Naive thymus-derived CD8-positive, alpha-beta T cell (primary cell): ENCODE measurements at places on chromosomes 7 and 10. TPM values are rescaled to one million over a fixed set of nuclear protein-coding genes. Genes with fewer than 3 reads are reported as not detected.

DNA sequence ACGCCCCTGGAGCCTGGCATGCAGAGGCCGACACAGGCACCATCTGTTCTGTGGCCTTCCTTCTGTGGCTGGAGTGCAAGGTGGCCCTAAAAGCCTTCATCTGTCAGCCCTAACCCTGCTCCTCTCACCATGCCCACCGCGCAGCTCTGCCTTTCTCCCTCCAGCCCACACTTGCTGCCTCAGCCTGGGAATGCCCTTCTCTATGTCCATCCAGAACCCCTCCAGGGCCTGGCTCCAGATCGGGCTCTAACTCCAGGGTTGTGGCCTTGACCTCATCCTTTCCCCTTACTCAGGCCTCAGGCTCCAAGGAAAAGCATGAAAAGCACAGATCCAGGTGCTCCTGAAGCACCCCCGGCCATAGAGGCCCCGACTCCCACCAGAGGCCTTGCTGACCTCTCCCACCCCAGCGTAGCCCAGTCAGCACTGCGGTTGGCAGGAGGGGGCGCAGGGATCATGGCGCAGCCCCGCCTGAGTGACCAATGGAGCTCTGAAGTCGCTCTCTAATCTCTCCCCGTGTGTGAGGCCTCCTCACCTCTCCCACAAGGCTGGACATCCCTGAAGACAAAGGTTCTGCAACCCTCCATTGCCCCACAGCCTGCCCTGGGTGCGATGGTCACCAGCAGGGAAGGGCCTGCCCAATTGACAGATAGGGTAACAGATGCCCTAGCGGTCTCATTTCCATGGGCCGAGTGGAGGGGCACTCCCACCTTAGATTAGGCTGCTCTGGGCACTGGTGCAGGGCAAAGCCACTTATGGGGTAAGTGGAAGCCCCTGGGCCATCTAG is 9.2 kb downstream of the ZCCHC24 start:
- H3K4me3 ChIP-seq = no peak overlapping the region
- no peaks in the 10 kb centered on the region for H3K36me3 ChIP-seq
- no peaks in the 10 kb centered on the region for H3K4me1 ChIP-seq
- peak overlapping the region; percentile 34 for H3K27ac ChIP-seq

DNA sequence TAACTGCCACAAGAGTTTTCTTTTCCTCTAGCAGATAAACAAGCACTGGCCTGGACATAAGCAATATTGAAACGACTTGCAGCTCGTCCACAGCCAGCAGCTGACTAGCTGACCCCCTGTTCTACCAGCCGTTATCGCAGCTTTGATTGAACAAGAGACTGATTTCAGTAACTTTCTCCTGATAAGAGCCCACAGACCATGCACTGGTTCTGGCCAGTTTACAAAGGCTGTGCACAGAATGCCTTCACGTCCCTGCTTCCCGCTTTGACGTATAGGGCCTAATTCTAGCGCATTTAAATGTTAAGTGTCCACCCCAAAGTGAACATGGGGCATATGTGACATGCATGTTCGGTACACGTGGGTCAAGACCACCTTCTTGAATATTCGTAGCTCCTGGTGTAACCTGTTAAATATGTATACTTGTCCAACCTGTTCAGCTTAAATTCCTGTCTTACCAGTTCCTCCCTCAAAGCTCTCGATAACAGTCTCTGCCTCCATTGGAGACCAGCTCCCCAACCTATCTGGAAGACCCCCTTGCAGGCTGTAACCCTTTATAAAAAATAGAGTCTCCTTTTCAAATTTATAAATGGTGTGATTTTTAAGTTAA is 69.2 kb downstream of the LYZL1 start:
- no peak for DNase-seq
- no peaks in the 10 kb centered on the region for H3K27me3 ChIP-seq
- H3K27ac ChIP-seq = no peak overlapping the region
- no peak overlapping the region for H3K4me3 ChIP-seq
- no peaks in the 10 kb centered on the region for H3K4me1 ChIP-seq

Gene TAS2R5
- 5.2 TPM for total RNA-seq

- H3K27ac ChIP-seq = no peak overlapping the region
- DNase-seq = no peak
- H3K4me1 ChIP-seq = peaks cover 7% of the 10 kb centered on the region
- H3K27me3 ChIP-seq = peaks cover 18% of the 10 kb centered on the region
These were observed 6.7 kb downstream of the CHST3 start for GRCh38 chr10:71970869-71971268.

Gene GCK
- total RNA-seq = 0.58 TPM
